ENCODE measurements at places on chromosomes 4 and X.

DNA sequence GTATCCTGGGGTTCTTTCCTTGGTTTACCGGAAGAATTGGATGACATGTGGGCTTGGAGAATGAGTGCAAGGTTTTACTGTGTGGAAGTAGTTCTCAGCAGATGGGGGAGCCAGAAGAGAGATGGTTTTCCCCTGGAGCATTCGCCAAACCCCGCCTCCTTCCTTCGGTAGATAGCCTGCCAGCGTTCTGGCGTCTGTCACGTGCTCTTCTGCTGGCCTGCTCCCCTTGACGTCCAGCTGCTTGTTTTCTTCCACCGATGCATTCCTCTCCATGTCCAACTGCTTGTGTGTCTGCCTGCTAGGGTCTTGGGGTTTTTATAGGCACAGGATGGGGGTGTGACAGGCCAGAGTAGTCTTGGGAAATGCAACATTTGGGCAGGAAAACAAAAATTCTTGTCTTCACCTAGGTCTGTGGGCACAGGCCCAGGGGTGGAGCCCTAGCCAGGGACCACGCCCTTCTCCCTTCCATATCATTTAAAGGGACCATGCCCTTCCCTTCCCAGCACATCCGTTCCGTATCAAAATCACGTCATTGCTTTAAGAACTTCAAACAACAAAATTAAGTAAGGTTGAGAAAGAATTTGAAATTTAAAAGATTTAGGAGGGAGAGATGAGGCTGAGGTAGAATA lies 538.7 kb upstream of the SMIM31 start:
- DNase-seq: no peak

- DNase-seq: no peak
These were observed 78.2 kb downstream of the OPHN1 start for GRCh38 chrX:68354879-68355628.

DNA sequence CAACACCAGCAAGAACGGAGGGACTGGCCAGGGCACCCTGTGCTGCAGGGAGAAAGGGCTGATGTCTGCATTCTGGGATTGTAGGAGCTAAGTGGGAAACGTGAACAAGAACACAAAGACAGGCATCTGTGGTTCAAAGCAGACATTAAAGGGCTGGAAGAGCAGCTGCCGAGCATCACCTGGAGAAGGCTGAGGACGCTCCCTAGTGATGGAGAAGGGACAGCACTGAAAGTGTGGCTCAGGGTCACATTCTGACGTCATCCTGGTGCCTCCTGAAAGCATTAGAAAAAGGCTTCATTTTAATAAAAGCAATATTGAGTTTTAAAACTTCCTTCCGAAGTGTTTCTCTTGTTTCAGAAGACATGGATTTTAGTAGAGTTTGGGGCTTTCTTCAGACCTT lies 62.3 kb downstream of the CLDN22 start:
- no peak for DNase-seq

- DNase-seq: no peak
These were observed 17.1 kb downstream of the PSAPL1 start for GRCh38 chr4:7417639-7418038.

GRCh38 chrX:10171249-10171648 lies 14.5 kb downstream of the CLCN4 start:
- no peak for DNase-seq

- no peak for DNase-seq
These were observed 47.0 kb downstream of the AFF1 start for GRCh38 chr4:86981789-86982188.

- DNase-seq: no peak
These were observed 63.7 kb upstream of the TXK start for GRCh38 chr4:48197643-48198237.

GRCh38 chr4:16544251-16544721 lies 318.0 kb upstream of the TAPT1 start:
- no peak for DNase-seq

DNA sequence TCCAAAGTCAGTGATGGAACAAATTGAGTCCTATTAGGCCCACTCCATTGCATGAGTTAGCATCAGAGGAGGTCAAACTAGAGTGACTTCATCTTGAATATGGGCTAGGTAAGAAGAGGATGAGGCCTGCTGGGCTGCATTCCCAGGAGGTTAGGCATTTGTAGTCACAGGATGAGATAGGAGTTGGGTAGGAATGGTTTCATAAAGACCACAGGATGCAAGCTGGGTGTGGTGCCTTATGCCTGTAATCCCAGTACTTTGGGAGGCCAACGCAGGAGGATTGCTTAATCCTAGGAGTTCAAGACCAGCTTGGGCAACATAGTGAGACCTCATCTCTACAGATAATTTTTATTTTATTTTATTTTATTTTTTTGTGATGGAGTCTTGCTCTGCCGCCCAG lies 26.8 kb downstream of the PDGFRA start:
- no peak for DNase-seq

DNA sequence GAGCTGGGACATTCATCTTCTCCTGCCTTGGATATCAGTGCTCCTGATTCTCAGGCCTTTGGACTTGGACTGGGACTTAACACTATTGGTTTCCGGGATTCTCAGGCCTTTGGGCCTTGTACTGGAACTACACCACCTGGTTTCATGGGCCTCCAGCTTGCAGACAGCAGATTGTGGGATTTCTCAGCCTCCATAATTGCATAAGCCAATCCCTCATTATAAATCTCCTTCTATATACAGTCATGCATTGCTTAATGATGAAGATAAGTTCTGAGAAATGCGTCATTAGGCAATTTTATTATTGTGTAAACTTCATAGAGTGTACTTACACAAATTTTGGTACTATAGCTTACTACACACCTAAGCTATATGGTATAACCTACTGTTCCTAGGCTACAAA lies 8.9 kb upstream of the CCNG2 start:
- DNase-seq: no peak

- DNase-seq: no peak
These were observed 108.9 kb downstream of the DLG3 start for GRCh38 chrX:70553516-70553915.

GRCh38 chrX:17323397-17323796 lies 51.6 kb upstream of the NHS start:
- DNase-seq: no peak

DNA sequence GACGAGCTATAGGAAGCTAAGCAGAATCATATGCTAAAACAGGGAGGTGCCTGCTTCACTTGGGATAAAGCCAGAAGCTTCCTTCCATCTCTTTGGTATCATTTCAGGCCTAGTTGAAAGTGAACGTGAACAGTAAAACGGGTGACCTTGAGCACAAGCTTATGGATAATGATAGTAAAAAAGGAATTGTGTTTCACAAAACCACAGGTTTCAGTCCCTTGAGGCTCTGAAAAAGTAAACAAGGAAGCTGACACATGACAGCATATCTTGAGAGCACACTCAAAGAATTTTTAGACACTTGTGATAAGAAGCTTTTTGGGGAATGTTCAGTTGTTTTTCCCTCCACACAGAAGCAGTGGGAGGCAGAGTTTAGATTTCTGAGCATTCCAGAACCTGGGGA lies 286.1 kb downstream of the DCHS2 start:
- no peak for DNase-seq

DNA sequence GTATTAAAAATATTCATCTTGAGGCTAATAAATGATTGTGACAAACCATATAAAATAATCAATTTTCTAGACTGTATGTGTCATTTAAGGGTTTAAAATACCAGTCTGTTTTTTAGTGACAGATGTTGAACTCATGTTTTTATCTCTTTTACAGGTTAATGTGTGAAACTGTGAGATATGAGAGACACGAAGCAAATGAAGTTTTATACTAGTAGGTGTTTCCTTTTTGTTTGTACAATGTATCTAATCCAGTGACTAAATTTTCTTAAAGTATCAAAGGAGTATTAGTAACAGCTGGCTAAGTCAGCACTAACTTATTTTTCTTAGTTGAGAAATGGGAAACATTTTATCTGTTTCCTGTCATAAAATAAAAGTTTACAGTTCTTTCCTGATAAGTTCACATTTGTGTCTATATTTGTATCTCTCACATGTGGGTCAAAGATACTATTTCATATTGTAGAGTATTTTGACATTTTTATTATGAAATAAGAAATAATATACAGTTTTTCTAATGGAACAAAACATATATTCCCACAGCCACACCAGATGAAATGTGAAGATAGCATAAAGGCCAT lies 90.3 kb downstream of the RAPGEF2 start:
- no peak for DNase-seq

GRCh38 chrX:124426288-124427169 lies 80.2 kb downstream of the SH2D1A start:
- no peak for DNase-seq

DNA sequence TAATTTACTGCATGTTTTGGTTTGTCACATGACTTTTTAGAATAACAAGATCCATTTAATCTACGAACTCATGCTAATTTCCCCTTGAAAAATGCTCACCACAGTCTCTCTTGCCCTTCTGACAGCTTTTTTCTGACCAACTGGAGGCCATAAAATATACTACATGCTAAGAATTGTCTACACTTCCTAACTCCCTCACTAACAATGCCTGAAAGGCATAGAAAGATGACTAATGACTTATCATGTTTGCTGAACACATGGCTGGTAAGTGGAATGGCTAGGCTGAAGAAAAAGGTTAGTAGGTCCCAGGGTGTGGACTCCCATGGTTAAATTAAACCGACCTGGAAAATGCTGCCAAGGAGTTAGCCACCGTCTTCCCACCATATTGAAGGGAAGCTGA lies 309.9 kb downstream of the SPOCK3 start:
- no peak for DNase-seq

GRCh38 chr4:48777739-48778138 lies 2.3 kb downstream of the FRYL start:
- DNase-seq: no peak

- DNase-seq: no peak
These were observed 151.0 kb downstream of the NHS start for GRCh38 chrX:17525762-17526555.

GRCh38 chr4:67909905-67910584 lies 26.2 kb upstream of the TMPRSS11D start:
- no peak for DNase-seq

DNA sequence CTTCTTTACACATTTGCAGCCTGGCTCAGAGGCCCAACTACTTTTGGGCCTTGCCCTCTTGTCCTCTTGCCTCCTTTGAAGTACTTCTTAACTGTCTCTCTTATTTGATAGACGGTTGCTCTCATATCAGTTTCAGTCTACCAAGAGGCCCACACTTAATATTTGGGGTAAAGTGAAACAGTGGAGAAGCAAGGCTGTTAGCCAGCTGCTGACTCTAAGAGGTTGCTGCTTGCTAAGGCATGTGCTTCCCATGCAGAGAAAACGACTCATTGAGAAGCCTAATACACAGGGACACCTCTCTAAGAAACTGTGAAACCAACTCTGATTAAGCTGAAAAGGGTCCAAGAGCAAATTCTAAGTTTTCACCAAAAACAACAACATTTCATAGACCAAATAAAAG lies 94.6 kb downstream of the PPP3CA start:
- DNase-seq: no peak

DNA sequence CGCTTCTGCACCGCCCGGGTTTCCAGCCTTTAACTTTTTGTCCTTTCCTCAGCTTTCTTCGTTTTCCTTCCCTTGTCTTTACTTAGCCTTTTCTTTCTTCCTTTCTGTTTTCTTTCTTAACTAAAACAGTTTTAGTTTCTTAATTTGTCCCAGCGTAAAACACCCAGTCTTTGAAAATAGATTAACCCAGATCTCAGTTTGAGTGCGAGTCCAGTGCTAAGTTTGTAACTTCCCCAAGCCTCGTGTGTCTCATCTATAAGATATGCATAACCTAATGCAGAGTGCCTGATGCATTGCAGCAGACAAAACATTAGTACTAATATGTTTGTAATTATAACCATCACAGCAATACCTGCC lies 460 bp upstream of the GEMIN8 start:
- DNase-seq: no peak

GRCh38 chrX:125475482-125475881 lies 155.8 kb downstream of the TEX13C start:
- DNase-seq: no peak

GRCh38 chr4:150308824-150309472 lies 230.7 kb downstream of the DCLK2 start:
- DNase-seq: no peak

DNA sequence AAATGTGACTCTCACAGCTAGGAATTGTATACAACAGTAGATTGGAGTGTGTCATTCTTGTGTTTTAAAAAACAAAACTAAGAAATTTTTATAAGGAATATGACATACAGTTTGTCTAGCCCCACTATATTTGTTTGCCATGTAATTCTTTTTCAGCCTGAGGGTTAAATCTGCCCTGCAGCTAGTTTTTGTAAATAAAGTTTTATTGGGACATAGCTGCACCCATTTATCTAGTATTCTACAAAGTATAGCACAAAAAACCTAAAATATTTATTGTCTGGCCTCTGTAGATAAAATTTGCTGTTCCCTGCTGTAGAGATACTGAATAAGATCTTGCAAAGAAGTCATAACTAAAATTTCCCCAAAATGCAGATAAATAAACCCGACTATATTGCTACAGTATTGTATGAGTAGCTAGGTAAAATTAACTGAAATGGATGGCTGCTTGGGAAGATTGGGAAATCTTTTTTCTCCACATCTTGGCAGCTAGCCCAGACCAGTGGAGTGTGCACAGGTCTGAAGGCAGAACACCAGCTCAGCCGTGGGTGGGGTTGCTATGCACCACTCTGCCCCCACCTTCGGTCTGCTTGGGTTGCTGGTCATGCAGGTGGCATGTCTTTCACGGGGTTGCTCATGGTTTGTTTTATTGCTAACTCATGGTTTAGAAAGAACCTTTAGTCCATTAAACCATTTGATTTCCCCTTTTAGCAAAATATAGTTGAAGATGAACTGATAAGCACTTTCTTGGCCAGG lies 127.9 kb downstream of the KLHL8 start:
- no peak for DNase-seq

DNA sequence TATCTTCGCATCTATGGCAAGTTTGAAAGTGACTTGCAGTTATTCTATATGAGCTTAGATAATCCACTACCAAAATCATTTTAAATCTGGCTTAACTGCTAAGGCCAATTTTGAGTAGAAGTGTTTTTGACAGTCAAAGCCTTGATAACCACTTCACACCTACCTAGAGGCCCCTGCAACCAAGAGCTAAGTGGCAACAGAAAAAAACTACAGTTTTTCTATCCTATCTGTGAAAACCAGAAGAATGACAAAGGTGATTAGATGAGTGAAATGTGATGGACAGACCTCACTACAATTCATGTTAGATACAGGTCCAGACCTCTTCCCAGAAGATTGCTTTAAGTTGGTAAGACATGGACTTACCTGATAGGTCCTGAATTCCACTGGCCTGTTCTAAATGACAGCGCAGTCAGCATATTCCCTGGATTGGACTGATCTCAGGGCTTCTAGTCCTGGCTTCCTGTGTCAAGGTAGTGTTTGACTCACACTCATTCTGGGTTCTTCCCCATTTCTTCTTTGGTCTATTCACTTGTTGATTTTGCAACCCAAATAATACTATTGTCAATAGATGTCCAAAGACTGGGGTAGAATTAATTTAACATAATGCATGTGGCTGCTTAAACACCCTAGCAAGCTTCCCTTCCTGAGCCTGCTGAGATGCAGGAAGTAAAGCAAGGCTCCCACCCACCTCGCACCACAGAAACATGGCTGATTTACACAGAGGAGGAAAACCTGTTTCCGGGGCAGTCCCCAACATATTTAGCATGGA lies 65.1 kb downstream of the PPP3CA start:
- DNase-seq: peak; percentile 20

Data from activated CD4-positive, alpha-beta T cell treated with anti-CD3 and anti-CD28 coated beads, Interleukin-2, amount 50 U/mL, for 24 hours (primary cell).